CD4-positive, alpha-beta T cell treated with Interleukin-6 at 100 ng/mL for 8 hours (primary cell): ENCODE measurements at places on chromosomes 7 and 10.

DNA sequence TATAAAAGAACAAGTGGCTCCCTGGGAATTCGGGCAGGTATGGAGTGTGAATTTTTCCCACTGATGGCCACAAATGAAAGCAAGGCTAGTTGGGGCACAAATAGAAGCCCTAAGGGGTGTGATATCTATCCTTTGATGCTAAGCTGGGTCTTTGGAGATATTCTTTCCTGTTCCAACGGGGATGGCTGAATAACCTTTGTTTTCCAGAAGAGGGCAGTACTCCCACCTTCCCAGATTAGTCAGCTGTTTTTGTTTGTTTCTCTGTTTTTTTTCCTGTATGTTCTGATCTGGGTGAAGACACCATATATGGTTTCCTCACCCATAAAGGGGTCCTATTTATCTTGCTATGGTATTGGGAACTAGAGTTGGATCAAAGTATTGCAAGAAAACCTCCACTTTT lies 947.7 kb upstream of the SORCS1 start:
- DNase-seq: no peak

GRCh38 chr10:129244757-129245156 lies 222.3 kb upstream of the MGMT start:
- DNase-seq: no peak

- no peak for DNase-seq
These were observed 18.5 kb downstream of the PIK3CG start for GRCh38 chr7:106883456-106884026.

DNA sequence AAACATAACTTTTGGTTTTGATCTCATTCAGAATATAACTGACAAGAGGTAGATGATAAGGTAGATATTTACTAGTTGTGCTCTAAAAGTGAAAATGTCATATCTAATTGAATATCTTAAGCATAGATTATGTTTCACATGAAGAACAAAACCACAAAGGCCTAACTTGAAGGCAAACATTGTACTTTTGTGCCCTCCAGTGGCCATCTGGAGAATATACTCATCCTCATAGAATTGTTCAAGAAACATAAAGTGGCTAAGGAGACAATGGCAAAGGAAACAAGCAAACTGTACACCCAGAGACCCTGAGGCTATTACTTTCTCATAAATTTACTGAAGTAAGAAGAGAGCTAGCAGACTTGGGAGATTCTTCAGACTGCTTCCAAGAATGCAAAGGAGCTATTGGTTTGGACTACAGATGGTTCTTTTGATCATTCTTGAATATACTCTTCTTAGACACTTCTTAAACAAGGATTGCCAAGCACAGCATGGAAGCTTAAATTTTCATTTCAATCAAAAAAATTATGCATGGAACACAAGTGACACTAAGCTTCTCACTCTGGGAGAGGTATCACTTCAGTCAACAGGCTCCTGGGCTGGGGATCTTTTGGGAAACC lies 98.2 kb upstream of the DKK1 start:
- DNase-seq: peak; percentile 22

- DNase-seq: no peak
These were observed 621.2 kb downstream of the SDK1 start for GRCh38 chr7:3922175-3922635.

GRCh38 chr10:58856508-58857240 lies 319.8 kb upstream of the PHYHIPL start:
- DNase-seq: no peak

DNA sequence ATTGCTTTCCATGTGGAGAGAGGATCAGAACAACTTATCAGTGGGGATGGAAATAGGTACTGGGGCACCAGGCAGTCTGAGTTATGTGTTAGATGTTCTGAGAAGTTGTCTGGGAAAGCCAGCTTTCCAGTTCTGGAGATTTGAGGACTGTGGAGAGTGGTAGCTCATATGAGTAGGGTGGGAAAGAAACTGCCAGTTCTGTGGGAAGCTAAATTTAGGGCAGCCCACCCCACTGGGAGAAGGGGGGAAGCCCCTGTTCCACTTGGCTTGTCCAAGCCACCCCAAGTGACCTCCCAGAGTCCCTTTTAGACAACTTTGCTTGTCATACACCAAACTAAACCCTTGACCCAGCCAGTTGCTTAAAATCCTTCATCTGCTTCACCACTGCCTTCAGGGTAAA lies 189.5 kb downstream of the REEP3 start:
- no peak for DNase-seq

GRCh38 chr10:77261146-77261545 lies 376.5 kb downstream of the KCNMA1 start:
- no peak for DNase-seq

DNA sequence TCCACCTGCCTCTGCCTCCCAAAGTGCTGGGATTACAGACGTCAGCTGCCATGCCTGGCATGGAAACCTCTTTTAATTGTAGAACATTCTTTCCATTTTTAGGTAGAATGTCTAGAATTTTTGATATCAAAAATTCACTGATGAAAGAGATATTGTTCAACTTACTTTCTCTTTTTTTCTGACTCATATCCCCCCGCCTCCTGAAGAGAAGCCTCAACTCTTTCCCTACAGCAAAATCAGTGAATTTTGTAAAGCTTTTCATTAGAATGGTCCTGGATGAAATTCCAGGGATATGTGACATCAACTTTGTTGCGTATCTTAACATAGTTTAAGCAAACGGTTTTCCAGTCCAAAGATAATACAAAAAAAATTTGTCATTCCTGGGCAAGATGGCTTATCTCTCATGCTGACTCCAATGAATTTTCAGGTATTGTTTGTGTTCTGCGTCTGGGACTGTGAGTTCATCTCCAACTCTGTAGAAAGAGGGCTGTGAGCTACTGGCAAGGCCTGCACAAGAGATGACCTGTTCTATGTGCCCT lies 256.8 kb downstream of the BMPER start:
- DNase-seq: no peak
